Activated CD4-positive, alpha-beta T cell treated with anti-CD3 and anti-CD28 coated beads, Interleukin-2, amount 50 U/mL, for 48 hours (primary cell): ENCODE measurements at places on chromosomes 16 and 17.
A peak's percentile ranks its signal among the peaks of the same experiment; 100 is the strongest.

GRCh38 chr16:80233097-80233835 lies 307.5 kb upstream of the DYNLRB2 start:
- DNase-seq, result no peak

GRCh38 chr16:19474617-19475016 lies 47.3 kb downstream of the GDE1 start:
- no peak for DNase-seq

- no peak for DNase-seq
Measured at GRCh38 chr16:77896415-77897128, 108.2 kb downstream of the VAT1L start.

DNA sequence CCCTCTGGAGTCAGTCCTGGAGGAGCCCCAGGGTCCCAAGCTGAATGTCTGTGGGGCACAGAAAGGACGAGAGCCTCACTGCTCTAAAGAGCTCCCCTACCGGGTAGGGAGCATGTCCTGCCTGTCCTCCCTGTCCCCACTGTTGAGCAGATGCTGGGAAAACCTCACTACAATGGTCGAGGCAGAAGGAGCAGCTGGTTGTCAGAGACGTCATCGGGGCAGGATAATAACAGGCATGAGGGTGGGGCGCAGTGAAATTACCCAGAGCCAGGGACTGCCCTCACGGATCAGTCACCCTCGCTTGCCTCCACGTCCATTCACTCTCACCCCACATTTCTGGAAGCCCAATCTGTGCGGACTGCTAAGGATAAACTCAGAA lies 538 bp downstream of the TM4SF5 start:
- no peak for DNase-seq

- DNase-seq, result no peak
Measured at GRCh38 chr17:46063241-46063640, 64.2 kb downstream of the STH start.

GRCh38 chr17:46868689-46869187 lies 17.4 kb downstream of the WNT9B start:
- no peak for DNase-seq

GRCh38 chr16:31485571-31485970 lies 2.6 kb downstream of the SLC5A2 start:
- DNase-seq, result no peak

DNA sequence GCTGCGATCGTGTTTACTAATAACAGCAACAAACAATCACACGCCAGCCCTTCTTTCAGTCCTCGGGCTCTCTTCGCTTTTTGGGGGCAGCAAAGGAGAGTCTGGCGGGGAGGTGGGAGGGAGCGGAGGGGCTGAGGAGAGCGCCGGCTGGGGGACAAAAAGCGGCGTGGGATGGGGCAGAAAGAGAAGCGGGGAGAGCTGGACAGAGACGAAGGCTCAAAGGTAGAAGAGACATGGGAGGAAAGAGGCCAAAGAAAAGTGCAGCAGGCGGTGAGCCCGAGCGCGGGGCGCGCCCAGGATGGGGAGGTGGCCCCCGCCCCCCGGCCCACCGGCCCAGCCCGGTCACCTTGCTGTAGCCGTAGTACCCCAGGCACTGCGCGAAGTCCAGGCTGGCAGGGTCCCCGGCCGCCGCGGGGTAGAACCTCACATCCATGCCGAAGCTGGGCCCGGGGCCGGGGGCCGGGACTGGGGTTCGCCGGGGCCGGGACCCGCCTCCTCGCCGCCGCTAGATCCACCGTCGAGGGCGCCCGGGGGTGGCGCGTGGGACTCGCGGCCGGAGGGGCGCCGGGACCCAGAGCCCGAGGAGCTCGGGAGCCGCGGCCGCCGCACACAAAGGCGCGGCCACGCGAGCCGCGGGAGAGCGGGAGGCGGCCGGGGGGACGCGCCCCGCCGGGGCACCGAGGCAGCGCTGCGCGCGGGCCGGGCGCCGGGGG lies 496 bp downstream of the TOX3 start:
- DNase-seq, result no peak

DNA sequence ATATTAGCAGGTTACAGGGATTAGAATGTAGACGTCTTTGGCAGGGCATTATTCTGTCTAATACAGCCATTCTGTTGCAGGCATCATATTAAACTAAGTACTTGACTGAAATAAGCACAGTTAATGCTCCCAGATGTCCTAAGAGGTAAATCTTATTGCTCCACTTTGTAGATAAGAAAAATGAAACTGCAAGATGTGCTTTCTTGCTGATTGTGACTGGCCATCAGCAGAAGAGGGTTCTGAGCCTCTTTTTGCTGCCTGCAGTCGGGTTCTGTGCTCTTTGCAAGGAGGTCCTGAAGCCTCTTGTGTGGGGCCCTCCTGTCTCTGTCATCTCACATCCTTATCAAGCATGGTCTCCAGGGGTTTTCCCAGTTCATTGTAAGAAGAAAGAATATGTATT lies 167.1 kb downstream of the KCNJ2 start:
- DNase-seq, result no peak

GRCh38 chr17:37592291-37592690 lies 16.9 kb downstream of the SYNRG start:
- no peak for DNase-seq

DNA sequence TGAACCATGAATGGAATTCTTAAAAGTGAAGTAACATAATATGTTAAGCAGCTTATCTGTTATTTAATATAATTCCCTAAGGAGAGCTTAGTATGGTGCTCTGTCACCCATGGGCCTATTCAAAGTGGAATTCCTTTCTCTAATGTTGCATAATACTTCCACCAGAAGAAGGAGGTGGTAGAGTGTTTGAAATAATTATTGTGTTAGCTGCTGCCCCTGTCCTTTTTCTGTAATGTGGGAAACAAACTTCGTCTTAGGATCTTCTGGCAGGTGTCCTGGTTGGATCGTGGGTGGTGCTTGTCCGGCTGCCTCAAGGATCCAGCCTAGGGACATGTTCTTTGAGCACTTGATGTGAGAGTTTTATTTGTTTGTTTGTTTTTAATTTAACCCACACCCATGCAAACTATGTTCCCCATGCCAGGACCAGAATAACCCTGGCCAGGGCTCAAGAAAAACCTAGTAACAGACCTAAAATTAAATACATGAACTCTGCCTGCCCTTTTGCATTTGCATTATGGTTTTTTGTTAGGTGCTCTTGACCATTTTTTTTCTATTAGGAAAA lies 46.1 kb downstream of the ZNRF1 start:
- DNase-seq, result no peak

- DNase-seq, result peak; percentile 85
Measured at GRCh38 chr16:67170168-67170948, at the start of gene NOL3. Gene NOL3 (plus strand): TSS chr16:67170538.

DNA sequence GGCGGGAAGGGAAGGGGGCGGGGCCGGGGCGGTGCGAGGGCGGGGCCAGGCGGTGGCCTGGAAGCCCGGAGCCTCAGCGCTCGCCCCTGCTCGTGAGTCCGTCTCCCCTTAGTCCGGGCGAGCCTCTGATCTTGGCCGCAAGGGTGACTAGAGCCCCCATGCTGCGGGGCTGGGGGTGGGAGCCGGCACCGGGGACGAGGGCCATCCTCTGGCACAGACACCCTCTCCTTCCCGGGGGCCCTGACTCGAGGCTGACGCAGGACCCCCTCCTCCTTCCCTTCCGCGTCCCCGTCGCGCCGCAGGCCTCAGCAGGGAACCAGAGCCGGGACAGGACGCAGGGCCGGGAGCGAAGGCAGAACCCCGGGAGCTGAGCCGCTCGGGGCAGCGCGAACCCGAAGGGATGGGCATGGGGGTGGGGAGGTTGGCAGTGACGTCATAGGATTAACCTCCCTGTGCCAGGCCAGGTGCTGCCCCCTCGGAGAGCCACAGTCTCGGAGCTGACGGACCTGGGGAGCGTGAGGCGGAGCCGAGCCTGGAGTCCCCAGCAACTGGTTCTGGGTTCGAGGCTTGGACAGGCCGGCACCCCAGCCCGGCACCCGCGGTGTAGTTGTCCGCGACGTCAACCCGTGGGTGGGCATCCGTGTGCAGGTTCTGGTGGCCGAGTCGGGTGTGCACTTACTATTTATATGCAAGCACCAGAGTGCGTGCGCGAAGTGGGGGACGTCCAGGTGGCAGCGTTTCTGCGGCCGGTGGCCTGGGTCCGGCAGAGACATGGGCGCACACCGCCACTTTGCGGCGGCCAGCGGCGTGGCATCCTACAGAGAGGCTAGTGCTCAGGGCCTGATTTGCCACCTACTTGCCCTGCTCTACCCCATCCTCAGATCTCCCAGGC lies 503 bp upstream of the PLCD3 start:
- peak; percentile 70 for DNase-seq

DNA sequence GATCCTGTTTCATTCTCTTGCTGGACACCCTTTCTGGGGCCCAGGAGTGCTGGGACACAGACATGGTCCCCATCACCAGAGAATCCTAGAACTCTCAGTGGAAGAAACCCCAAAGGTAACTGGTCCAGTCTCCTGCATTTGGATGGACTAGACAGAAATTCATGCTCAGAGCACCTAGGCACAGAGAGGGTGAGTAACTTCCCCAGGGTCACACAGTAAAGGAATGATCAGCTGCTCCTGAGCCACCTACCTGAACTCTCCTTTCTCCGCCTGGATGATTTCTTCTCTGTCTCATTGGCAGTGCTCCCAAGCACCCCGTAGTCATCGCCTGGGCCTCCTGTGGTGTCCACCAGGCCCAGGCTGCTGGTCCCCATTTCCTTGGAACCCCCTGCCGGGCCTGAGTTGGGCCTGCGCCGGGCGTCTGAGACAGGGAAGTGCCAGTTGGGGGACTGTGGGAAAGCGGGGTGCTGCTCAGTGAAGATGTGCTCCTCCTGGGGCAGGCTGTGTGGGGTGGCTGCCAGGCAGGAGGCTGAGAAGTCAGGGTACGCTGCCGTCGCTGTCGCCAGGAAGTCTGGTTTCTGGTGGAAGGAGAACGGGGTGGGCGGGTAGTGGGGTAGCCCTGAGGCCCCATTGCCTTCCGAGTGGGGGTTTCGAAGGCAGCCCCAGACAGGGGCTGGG lies 767 bp downstream of the MEOX1 start:
- peak; percentile 26 for DNase-seq

GRCh38 chr16:49854796-49855203 lies 1.1 kb downstream of the ZNF423 start:
- peak; percentile 23 for DNase-seq

GRCh38 chr17:796609-797008 lies 14.5 kb downstream of the MRM3 start:
- DNase-seq, result no peak

DNA sequence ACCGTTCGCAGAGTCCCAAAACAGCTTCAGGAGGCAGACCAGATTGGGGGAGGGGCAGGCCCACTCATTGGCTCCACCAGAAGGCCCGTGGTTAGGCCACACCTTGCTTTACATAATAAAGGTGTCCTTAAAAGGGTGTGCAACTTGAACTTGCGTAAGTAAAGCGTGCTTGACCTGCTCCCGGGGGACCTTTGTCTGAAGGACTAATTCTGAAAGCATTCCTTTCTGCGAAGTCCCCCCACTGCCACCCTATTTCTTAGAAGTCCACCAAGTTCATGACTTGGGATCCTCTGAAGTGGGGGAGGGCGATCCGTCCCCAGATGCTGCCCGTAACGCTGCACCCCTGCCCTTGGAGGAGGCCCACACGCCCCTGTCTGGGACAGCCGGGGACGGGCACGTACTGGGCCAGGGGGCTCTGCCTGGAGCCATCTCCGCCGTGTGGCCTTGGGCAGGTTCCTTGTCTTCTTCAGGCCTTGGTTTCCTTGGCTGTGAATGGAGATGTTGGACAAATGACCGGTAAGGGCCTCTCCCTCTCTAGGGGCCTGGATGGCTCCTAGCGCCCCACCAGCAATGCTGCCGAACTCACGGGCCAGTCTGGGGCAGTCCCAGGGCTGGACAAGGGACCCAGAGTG lies 823 bp upstream of the ZNF469 start:
- DNase-seq, result no peak

- DNase-seq, result no peak
Measured at GRCh38 chr16:88060524-88061219, 109.4 kb downstream of the BANP start.

- DNase-seq, result no peak
Measured at GRCh38 chr17:3889325-3890012, 3.4 kb downstream of the CAMKK1 start.

- no peak for DNase-seq
Measured at GRCh38 chr16:84027625-84028024, 15.0 kb downstream of the SLC38A8 start.

- no peak for DNase-seq
Measured at GRCh38 chr16:20853981-20854620, 46.1 kb downstream of the DCUN1D3 start.

DNA sequence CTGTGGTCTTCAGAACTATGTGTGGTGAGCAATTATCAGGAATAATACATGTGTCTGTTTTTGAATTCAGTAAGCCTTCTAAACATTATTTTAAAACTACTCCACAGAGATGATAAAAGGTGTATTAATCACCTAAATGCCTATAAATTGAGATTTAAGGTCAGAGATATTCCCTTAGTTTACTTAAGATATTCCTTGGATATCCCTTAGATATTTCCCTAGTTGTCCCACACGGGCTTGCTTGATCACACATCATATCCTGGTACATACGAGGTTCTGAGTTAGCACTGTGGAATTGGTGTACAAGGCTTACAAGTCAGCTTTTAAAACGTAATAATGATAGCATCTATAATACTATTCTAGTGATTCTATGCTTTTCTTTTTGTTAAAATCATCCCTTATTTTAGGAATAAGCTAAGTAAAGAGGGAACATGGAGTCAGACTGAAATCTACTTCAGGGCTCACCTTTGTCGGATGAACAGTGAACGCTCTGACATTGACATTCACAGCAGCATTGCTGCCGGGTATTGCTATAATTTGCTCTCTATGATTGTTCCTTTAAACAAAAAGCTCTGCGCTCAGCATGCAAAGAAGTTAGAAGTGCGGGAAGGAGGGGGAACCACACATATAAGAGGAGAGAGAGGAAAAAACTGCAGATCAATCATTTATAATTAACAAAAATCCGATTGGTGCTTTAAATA lies 136.5 kb downstream of the SKAP1 start:
- DNase-seq, result no peak

DNA sequence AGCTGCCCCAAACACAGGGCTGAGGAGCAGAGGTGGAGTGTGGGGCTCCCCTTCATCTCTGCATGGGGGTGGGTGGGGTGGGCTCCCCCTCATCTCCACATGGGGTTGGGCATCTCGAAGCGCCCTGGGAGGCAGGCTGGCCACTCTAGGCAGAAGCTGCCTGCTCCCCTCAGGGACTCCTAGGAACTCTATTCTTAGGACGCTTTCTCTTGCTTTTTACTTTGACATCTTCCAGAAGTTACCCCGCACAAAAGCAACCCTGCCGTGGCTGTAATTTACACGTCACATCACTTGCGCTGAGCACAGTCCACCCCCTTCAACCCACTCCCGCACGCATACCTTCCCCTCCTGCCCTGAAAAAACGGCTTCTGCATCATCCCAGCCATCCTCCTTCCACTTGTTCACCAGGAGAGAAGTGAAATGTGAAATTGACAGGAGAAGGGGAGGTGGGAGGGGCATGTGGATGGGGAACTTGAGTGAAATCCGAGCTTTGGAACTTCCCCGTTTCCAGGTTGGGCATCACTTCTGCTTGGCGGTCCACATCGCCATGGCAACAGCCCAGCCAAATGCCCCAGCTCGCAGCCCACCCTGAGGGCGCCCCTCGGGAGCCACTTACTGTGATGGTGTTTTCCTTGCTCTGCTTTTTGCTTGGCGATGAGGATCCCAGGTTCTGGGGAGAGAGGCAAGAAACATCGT lies 53.7 kb upstream of the RCVRN start:
- DNase-seq, result no peak

GRCh38 chr17:17913695-17914332 lies 58.4 kb downstream of the TOM1L2 start:
- DNase-seq, result peak; percentile 44
